ENCODE measurements at places on chromosomes 1 and 21. TPM values are rescaled to one million over a fixed set of nuclear protein-coding genes. Genes with fewer than 3 reads are reported as not detected.

GRCh38 chr21:44347911-44348451 lies 5.4 kb upstream of the TRPM2 start:
- DNase-seq = no peak

- no peak for DNase-seq
Observed at GRCh38 chr1:5730272-5731109, 261.7 kb downstream of the NPHP4 start.

- no peak for DNase-seq
Observed at GRCh38 chr1:103111926-103112325, 3.6 kb upstream of the COL11A1 start.

GRCh38 chr1:234731569-234732085 lies 121.6 kb upstream of the IRF2BP2 start:
- no peak for DNase-seq

GRCh38 chr1:165844114-165844798 lies 16.8 kb downstream of the UCK2 start:
- DNase-seq = no peak

GRCh38 chr1:50742523-50742922 lies 217.5 kb downstream of the FAF1 start:
- no peak for DNase-seq

- no peak for DNase-seq
Observed at GRCh38 chr21:31222142-31222541, 121.9 kb downstream of the TIAM1 start.

Gene MRPL9
- polyA plus RNA-seq = 43.5 TPM

DNA sequence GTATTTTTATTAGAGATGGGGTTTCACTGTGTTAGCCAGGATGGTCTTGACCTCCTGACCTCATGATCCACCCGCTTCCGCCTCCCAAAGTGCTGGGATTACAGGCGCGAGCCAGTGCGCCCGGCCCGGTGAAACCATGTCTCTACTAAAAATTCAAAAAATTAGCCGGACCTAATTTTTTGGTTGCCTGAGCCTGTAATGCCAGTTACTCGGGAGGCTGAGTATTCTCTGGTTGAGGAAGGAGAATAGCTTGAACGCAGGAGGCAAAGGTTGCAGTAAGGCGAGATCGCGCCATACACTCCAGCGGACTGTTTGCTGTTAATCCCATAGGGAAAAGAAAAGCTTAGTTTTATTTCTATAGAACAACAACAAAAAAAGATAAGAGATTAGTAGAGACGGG lies 29.9 kb upstream of the HJV start:
- DNase-seq = no peak

GRCh38 chr1:100458661-100459357 lies 79.1 kb upstream of the GPR88 start:
- DNase-seq = no peak

DNA sequence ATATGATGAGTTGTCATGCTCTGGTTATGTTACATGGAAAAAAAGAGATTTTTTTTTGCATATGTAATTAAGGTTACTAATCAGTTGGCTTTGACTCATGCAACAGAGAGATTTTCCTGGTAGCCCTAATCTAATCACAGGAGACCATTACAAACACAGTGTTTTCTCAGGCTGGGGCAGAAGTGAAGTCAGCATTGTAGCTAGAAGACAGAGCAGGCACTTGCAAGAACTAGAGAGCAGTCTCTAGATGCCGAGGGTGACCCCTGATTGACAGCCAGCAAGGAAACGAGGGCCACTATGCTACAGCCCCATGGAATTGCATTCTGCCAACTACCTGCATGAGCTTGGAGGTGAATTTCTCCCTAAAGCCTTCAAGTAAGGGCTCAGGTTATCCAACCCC lies 151.3 kb downstream of the RUNX1 start:
- no peak for DNase-seq

DNA sequence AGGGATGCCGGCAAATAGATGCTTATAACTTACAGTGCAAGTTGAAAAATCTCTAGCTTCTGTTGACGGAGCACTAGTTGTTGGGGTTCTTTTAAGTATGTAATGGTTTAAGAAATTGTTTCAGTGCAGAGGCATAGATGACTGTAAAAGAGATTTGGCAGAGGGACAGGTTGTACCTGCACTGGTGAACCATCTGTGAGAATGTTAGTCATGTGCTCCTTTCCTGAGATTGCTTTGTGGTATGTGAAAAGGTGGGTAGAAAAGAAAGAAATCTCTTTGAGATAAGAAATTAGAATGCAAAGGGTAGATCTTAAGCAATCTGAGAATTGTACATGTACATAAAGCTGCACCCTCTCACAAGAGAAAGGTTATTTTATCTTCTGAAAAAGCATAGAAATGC lies 19.4 kb downstream of the ZBTB37 start:
- DNase-seq = no peak

DNA sequence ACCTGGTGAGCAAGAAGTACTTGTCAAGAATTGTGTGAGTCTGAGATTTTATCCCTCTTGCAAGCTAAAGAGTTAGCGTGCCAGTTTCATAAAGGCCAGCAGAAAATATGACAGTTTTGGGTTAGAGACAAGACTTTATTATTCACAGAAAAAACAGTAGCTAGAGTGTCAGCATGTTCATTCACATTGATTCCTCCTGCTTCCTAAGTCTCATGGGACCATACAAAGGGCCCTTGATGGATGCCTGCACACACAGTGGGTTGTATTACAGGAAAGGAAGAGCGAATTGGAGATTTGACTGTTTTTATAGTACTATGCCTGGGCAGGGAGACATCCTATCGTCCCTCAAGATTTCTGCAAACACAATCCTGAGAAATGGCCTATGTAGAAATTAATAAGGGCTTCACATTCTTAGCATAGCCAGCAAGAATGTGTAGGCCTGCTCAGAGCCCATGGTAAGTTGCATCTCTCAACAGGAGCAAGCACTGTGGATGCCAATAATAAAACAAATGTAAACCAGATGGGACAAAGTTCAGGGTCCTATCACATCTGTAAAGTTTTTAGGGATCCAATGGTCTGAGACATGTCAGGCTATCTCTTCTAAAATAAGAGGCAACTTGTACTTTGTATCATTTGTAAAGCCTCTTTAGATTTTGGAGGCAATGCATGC lies 4.0 kb upstream of the ASPM start:
- no peak for DNase-seq

DNA sequence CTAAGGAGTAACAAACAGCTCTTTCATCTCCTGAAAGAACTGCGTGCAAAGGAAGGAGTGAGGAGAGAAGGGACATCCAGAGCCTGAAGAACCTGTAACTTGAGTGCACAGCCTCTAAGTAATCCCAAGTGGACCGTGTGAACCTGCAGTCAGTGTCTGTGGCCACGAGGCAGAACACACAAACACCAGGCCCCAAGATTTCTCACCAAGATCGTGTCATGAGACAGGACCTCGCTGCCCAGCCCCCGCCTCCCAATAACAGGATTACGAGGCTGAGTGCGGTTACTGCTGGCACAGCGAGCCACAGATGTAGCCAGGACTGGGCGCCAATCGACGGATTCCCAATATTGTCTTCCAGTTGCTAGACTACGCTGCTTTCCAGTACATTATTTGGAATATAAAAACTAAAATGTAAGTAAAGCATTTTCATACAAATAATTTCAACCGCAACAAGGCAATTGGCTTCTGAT lies 101.3 kb upstream of the SLC25A33 start:
- no peak for DNase-seq

DNA sequence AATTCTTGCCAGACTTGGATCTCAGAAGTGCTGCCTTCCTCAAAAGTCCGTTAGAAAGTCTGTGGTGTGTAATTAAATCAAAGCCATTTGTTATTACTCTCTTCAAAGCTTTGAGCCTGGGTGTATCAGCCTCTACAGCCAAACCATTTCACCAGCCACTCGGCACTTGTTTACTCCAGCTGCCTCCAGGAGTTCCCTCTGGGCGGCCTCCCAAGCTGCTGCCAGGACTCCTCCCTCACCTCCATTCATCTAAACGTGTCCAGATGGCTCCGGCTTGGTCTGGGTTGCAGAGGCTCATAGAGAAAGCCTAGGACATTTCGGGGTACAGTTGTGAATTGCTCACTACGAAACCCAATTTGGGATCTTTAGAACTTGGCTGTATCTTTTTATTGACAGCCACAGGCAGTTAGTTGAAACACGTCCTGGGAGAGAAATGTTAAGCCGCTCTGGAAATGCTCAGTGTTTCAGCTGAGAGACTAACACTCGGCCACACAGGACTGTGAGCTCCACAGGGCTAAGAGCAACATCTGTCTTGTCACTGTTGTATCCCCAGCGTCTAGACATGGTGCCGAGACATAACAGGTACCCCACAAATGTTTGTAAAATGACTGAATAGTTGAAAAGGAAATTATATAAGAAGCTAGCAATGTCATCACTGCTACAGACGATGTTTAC lies 116.9 kb upstream of the NGF start:
- no peak for DNase-seq

DNA sequence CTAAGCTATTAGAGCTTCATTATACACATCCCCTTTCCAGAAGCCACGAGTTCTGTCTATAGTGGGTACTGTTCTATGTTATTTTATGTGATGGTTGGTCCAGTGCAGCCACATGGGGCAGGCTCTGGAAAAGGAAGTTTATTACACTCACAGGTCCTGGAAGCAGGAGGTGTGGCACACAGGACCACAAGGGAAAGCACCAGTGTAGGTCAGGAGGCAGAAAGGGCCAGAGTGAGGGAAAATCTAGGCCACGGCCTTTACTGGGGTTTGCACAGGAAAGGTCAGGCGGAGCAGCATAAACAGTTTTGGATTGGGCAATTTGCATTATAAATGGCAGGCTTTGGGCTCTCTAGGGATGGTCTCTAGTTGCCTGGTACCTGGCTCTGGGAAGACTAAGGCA lies 21.8 kb upstream of the CNIH3 start:
- no peak for DNase-seq

Gene FAM163A
- polyA plus RNA-seq = 0.07 TPM

DNA sequence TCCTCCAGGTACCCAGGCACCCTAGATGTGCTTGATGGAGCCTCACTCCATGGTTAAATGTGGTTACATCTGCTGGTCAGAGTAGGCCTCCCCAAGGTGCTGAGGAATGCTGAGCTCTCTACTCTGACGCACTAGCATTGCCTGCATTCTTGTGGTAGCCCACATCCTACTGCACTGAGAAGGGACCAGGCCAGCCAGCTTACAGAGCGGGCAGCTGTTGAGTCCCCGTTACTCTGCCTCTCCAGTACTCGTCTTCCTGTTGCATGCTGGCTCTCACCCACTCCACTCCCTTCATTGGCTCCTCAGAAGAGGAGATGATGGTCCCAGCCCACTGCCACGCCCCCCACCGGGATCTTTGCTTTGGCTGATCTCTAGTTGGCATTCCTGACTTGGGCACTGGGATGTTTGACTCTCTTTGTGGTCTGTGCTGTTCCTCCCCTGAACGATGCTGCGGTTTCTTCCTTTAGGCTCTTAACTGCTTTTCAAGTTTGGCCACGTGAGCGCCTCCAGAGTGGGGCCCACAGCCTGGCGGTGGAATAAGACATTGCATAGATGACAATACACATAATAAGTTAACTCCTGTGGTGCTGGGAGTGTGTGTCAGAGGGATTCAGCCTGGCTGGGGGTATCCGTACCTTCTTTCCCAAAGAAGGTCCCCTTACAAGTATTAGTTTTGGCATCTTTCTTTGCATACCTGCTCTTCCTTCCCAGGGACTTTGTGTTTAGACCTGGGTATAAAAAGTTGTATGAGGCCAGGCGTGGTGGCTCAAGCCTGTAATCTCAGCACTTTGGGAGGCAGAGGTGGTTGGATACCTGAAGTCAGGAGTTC lies 18.6 kb downstream of the AZIN2 start:
- no peak for DNase-seq

Gene SUSD4
- polyA plus RNA-seq = 1.6 TPM

Gene OR2L3
- polyA plus RNA-seq = not detected

DNA sequence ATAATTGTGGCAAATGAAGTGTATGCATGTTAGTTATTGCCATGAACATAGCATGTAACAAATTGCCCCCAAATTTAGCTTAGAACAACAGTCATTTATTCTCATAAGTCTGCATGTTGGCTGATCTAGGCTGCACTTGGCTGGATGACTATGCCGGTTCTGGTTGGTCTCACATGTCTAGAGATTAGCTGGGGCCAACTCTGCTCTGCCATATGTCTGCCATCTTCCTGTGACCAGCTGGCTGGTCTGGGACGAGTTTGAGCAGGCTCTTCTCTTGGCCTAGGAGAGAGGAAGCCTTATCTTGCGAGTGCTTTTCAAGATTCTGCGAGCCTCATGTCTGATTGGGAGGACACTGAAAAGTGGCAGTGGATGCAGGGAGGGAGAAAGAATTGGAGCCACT lies 198.3 kb upstream of the FAM78B start:
- no peak for DNase-seq

- DNase-seq = no peak
Observed at GRCh38 chr1:224565186-224565585, 50.9 kb upstream of the CNIH3 start.

Gene ELAVL4
- polyA plus RNA-seq = 0.02 TPM

GRCh38 chr1:35555212-35555584 lies 2.0 kb downstream of the KIAA0319L start:
- no peak for DNase-seq

DNA sequence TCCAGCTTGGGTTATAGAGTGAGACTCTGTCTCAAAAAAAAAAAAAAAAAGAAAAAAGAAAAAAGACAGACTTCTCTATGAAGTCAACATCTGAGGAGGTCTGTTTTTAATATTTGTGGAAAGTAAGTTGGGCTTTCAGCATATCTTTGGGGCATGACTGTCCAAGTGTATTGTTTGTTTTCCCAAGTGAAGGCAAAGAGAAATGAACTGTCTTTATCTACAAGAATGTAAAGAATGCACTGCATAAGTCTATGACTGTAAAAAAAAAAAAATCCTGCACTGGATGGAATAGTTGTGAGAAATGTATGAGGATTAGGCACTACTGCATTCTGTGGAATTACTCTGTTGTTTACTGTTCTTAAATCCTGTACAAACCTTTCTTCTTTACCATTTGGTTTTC lies 45.6 kb upstream of the TMEM61 start:
- DNase-seq = no peak

- no peak for DNase-seq
Observed at GRCh38 chr1:33762109-33762830, 101.6 kb upstream of the HMGB4 start.

- DNase-seq = no peak
Observed at GRCh38 chr21:34133802-34134201, 60.4 kb downstream of the MRPS6 start.

DNA sequence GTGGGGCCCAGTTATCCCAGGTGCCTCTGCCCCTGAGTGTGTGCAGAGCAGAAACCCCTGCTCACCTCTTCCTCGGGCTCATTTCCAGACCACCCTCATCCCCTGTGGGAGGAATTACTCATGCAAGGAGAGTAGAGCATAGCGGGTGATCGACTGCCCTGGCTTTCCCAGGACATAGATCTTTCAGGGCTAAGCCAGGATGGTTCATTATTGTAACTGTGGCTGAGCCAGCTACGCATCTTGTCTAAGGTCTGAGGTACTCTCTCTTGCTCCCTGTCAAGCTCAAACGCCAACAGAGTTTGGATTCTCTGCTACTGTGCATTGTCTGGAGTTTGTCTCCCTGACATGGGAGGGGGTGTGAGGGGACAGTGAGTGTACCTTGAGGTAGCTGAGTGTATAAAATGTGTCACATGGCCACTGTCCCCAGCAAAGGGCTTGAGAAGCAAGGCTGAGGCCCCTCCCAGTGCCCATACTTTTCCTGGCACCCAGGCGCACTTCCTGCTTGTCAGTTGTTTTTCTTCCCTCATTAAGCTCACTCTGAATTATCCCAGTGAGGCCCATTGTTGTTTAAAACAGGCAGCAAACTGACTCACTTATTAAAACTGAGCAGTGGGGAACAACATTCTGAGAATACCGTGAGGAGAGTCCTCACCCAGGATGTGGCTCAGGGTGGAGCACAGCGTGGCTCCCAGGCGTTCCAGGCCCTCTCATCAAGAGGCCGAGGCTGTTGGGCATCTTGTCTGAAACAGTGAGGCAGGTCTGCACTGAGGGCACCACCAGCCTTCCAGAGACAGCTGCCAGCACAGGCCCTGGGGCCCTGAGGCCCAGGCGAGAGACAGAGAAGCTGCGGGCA lies 92.9 kb downstream of the LAMC2 start:
- DNase-seq = no peak

Gene TNFSF4
- 0.18 TPM for polyA plus RNA-seq
